NT2/D1 (cell line): ENCODE measurements at places on chromosomes 6 and 20.

DNA sequence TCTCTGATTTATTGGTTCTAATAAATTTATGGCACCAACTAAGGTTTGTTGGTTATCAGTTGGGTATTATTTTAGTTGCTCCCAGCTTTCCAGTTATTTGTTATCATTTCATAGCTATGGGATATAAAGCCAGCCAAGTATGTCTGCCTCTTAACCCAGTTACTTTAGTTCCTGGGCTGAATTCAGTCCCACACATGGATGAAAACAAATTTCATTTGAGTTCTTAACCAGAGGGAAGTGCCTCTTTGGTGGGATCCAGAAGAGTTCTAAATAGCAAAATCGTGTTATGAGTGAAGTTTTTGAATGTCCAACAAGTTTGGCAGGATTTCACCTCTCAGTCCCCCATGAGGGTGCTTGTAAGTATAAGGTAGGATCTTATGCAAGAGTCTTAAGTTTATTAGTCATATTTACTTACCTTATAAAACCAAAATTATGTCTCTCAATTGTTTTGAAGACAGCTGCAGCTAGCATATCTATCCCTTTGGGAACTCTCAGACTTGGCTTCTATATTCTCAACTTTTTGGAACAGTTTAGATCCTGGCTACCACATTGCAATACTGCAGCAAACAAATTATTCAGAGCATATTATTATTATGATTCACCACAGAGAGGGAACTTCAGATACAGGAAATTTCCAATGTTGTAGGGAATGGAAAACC, 683.6 kb downstream of the BCKDHB start:
- no peak for DNase-seq

DNA sequence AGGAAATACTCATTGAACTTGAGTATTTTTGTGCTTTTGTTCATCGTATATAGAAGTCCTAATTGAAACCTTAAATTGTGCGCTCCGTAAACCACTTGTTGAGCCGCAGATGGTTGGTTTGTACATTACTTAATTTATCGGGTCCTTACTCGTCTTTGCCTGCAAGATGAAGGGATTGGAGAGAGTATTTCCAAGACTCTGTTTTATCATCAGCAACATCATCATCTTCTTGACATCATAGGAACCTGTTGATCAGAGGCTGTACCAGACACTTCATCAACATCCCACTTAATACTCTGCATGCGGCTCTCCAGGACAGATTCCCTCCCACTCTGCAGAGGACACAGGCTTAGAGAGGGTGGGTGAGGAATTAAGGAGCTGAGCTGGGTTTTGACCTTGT, 28.6 kb downstream of the TIAM2 start:
- DNase-seq, result no peak

- DNase-seq, result no peak
These were observed 18.7 kb downstream of the LEMD2 start for GRCh38 chr6:33770124-33770832.

- no peak for DNase-seq
These were observed 1.1 kb downstream of the TPX2 start for GRCh38 chr20:31740208-31740607.

DNA sequence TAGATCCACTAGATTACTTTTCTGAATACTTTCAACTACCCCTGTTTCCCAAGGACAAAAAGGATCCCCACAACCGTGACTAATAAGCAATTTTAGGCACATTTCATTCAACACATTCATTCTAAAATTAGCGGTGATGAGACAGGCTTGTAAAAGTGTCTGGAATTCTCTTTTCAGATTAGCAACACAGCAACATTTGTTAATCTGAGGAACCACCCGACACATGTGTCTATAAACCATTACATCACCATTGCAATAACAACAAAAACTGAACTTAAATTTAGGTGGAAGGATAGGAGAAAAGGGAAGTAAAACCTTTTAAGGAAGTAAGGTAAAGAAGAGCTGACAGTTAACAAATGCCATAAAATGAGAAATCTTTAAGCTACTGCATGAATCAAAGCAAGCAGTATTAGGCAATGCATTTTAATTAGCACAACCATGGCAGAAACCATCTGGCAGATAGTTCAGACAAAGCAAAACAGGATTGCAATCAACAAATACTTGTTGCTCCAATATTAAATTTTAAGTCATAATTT, 49.1 kb downstream of the MAP3K7 start:
- DNase-seq, result no peak

GRCh38 chr6:54856129-54856528, 9.6 kb downstream of the FAM83B start:
- no peak for DNase-seq

GRCh38 chr6:154258064-154258757, 98.4 kb downstream of the IPCEF1 start:
- DNase-seq, result no peak

- DNase-seq, result no peak
These were observed 99.7 kb upstream of the STMND1 start for GRCh38 chr6:17002123-17002522.

DNA sequence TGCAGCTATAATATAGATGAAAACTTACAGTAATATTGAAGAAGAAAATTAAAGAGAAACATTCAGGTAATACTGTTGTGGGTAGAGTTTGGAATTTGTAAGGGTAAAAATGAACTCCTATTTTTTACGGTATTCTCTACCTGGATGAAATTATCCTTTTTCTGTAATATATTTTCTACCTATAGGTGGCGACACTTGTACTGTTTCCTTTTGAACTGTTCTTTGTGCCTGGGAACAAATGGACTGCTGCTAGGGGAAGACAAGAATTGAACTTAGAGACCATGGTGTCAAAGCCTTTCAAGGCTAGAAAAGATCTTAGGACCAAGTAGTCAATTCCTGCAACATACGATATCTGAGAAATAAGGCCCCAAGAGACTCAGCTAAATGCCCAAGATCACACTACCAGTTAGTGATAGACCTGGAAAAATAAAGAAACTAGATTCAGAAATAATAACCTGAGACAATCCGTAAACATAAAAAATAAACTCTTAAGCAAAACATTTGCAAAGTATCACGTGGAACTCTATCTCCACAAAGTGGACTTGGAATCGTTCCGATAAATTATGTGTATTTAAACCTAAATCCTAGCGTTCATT, 383.8 kb downstream of the TFAP2A start:
- DNase-seq, result peak; percentile 6

GRCh38 chr6:147825848-147826247, 317.4 kb downstream of the SAMD5 start:
- DNase-seq, result no peak

- DNase-seq, result no peak
These were observed 14.4 kb downstream of the NT5E start for GRCh38 chr6:85464260-85464644.

- no peak for DNase-seq
These were observed 1059.8 kb upstream of the MAP3K7 start for GRCh38 chr6:91646649-91647048.

DNA sequence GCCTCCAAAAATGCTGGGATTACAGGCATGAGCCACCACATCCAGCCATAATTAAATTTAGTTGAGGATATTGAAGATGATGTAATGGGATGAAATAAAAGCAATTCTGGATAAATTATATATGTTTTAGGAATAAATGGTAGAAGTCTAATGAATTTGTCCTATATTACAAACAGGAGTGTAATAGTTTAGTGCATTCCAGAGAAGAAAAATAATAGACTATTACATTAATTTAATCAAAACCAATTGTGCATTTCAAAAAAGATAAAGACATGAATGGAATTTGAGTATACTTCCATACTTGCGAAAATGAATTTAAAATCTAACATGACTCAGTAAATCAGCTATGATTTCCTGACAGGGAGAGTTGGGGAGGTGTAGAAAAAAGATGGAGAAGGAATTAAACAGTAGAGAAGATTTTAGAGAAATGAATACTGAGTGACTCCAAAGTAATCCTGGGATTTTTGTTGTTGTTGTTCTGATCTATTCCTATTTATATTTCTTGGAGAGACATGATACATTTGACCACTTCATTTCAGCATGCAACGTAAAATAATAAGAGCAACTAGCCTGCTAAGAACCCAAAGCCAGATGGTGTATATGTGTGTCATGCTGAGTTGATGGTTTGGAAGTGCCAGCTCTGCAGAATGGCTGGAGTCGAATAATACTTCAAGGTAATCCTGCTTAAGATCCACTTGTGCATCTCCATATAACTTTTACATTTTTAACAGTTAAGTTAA, 67.4 kb downstream of the AIG1 start:
- DNase-seq, result no peak

DNA sequence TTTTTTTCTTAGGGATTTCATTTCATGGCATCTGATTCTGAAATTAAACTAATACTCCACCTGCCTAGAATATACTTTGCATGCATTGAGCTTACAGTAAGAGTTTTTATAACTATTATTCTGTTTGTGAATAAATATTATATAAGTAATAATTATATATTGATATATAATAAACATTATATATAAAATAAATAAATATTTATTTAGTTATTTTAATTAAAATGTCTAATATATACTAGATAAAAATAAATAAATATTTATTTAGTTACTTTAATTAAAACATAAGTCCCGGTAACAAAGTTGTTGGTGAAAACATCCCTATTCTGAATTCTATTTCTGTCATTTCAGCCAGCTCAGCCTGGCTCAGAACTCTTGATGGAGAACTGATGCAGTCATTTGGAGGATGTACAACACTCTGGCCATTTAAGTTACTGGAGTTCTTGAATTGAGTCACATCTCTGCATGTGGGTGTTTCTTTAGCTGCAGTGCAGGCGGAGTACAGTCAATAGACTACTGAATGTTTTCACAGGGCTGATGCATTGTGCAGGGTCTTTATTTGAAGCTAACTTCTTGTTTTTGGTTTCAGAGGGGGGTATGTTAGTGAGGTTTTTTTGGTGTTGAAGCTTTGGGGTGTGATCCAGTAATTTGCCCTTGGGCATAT, 508.9 kb upstream of the ADGRB3 start:
- DNase-seq, result no peak

DNA sequence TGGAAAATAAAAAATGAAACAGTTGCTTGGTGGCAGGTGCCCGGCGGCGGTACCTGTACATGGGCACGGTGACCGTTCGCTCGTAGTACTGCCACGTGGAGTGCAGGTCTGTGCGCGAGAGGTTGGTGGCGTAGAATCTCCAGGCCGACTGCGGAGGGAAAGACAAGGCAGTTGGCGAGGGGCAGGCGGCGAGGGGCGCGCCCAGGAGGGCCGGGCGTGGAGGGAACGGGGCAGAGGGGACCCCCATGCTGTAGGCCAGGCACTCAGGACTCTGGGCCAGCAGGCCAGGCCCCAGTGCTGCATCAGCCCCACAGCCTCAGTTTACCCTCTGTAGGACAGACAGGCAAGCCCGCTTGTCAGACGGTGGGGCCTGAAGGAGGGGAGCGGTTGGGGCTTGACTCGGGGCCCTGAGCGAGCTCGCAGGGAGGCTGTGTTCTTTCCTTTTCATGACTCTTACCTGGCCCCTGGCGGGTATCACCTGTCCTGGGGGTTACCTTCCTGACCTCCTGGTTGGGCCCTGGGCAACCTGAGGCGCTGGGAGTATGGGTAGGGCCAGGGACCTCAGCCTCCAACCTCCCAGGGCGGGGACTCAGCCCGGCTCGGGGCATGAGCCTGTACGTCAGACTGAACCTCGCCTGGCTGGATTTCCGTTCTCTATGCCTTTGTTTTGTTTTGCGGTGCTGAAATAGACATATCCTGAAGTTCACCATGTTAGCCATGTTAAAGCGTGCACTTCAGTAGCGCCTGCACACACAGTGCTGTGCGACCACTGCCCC, 38.5 kb downstream of the KCNQ2 start:
- no peak for DNase-seq

- no peak for DNase-seq
These were observed 628 bp downstream of the SLC35B2 start for GRCh38 chr6:44256775-44257024.

GRCh38 chr6:111642463-111643158, 36.9 kb upstream of the TRAF3IP2 start:
- DNase-seq, result peak; percentile 28

DNA sequence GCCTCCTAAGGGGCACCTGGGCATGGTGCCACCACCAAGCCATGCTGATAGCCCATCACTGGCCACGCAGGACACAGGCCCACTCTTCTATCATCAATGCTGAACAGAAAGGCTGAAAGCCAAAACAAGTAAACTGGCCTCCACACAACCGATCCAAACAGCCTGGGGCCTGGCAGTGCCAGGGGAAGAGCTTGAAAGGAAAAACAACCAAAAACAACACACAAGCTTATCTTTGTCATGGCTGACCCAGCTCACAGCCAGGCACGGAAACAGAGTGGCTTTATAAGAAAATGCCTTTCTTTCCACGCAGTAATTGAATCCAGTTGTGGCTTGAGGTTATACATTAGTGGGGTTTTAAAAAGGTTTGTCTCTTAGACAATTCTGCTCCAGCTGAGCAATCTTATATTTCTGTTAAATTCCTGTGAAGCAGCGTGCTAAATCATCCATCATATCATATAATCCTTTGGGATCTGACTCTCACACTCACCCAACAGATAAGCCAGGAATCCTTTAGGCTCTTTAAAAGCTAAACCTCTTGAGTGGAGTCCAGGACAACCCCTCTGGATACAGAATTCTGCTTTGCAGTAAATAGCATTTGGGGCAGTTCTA, 65.4 kb upstream of the SLC22A16 start:
- no peak for DNase-seq

DNA sequence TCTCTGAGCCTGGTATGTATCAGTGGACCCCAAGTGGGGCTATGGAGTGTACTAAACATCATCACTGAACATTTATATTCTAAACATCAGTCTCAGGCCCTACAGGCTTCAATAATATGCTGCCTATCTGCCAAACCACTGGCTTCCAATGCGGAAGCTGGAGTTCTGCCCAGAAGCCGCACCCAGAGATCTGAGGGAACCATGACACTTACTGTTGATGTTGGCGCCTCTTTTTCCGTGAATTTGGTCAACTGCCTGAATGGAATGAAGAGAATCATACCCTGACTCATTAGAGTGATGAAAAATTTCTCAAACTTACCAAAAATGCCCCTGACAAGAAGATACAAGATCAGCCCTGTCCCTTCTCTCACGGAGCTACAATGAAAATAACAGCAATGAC, 66.2 kb downstream of the SLC22A23 start:
- no peak for DNase-seq

DNA sequence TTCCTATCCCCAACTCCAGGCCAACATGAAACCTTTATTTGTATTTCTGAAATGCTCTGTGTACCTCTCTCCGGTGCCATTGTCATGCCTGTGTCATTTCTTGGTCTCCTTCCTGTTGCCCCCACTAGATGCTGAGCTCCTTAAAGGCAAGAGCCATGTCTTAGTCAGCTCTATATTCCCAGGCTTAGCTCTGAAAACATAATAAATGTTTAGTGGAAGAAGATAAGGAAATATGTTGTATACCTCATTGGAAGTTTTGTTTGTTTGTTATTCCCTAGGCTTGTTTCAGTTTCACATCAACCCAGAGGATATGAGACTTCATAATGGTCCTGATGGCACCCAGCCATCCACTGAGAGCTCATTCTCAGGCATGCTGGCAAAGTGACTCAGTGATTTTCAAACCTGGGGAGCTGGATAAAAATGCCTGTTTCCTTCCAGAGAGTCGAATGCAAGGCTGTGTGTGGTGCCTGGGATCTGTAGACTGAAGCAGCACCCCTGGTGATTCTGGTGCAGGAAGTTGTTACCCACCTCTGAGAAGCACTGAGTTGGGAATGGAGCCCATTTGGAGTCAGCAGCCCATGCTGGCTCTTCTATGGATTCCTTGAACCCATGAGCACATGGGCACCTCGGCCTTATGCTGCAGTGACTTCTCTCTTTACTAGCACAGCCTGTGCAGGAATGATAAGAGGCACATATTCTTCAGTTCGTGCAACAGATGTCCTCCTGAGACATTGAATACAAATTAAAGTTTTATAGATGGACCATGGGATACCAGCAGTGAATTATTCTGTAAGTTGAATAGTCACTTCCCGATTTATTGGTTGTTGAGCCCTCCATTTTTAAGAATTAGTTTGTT, 205.2 kb downstream of the FARS2 start:
- DNase-seq, result no peak

GRCh38 chr6:29743025-29743424, 19.8 kb downstream of the HLA-F start:
- DNase-seq, result no peak
